ENCODE measurements at places on chromosomes 7 and 10. TPM values are rescaled to one million over a fixed set of nuclear protein-coding genes. Genes with fewer than 3 reads are reported as not detected.

- no peak for DNase-seq
These were observed 14.8 kb downstream of the ACBD5 start for GRCh38 chr10:27225642-27226257.

The ELFN1 gene
- total RNA-seq = 6.0 TPM

GRCh38 chr7:82615527-82615926, 171.9 kb upstream of the CACNA2D1 start:
- no peak for DNase-seq

The STEAP4 gene
- 24.6 TPM for total RNA-seq

DNA sequence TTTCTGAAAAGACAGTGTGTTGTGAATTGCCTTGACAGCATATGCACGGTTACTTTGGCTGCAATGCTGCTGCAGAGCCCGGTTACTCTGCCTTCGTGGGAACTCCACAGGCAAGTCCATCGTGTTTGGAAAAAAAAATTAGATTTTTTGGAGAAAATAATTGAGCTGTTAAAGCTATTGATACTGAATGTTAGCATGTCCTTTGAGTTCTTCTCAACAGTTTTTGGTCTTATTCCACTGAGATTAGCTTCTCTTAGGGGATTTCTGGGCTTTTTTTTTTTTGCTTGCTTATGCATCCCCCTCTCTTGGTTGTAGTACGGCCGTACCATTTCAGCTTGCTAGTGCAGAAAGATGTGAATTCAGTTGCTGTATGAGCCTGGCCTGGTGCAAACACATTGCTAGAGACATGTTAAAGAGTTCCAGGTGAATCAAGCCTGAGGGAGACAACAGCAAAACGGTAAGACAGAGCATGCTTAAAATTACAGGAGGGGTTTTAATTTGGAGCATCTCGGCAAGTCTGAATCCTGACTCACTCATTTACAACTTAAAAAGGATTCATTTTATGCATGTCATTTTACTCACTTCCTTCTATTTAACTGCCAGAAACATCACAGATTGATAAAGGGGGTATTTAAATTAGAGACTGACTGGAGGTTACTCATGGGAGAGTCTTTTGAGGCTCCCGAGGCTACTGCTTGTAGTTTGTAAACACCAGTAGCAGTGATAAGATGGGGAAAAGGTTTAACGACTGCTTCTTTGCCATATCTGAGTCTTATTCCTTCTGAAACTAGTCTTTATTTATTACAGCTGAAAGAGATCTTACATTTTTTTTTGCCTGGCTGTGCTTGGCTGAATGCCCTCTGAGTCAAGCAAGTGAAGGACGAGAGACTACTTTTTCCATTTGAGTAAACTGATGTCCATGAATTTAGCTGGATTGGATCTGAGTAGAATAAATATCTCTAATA, 113.7 kb downstream of the CDK14 start:
- DNase-seq = peak; percentile 25

DNA sequence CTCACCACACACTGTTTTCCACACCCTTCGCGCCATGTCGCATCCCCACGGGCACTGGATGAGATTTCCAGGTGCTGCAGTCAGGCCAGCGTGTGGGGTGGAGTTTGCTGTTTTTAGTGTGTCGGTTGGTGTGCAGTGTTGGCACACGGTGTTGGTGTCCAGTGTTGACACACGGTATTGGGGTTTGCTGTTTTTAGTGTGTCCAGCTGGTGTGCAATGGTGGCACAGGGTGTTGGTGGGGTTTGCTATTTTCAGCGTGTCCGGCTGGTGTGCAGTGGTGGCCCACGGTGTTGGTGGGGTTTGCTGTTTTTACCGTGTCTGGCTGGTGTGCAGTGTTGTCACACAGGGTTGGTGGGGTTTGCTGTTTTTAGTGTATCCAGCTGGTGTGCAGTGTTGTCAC, 20.1 kb upstream of the PRKAR1B start:
- DNase-seq = no peak

The FANK1 gene
- total RNA-seq = 6.8 TPM

- no peak for DNase-seq
These were observed 69.5 kb upstream of the VOPP1 start for GRCh38 chr7:55641811-55642210.

GRCh38 chr7:7114575-7115291, 67.6 kb upstream of the C1GALT1 start:
- DNase-seq = no peak

GRCh38 chr10:127548022-127548421, 1.1 kb upstream of the NPS start:
- DNase-seq = no peak

DNA sequence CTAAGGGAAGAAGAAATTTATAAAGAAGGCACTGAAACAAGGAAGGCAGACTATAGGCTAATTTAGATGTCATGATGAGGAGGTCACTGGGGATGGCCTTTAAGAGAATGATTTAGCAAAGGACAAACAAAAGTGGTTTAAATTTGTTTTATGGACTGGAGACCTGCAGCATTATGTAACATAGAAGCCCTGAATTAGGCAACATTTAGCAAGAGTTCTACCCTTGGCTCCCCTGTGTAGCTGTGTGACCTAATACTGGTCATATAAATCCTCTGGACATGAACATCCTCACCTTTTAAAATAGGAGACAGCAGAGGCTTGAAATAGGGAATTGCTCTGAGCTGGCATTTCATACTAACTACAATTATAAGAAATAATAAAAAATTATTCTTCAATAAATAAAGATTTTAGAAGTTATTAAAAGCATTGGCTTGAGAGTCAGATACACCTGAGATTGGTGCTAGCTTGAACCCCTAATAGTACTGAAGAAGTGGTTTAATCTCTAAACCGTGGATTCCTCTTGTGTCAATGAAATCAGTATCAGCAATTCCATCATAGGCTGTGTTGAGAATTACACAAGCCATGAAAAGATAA, 48.9 kb downstream of the RNLS start:
- DNase-seq = no peak

- DNase-seq = no peak
These were observed 248.1 kb downstream of the MTERF1 start for GRCh38 chr7:91632234-91632940.

The GIMAP4 gene
- 86.8 TPM for total RNA-seq

- DNase-seq = no peak
These were observed 505.4 kb downstream of the LRMDA start for GRCh38 chr10:75936841-75937240.

The SLC16A9 gene
- 18.2 TPM for total RNA-seq

The LIPF gene
- total RNA-seq = 0.88 TPM

DNA sequence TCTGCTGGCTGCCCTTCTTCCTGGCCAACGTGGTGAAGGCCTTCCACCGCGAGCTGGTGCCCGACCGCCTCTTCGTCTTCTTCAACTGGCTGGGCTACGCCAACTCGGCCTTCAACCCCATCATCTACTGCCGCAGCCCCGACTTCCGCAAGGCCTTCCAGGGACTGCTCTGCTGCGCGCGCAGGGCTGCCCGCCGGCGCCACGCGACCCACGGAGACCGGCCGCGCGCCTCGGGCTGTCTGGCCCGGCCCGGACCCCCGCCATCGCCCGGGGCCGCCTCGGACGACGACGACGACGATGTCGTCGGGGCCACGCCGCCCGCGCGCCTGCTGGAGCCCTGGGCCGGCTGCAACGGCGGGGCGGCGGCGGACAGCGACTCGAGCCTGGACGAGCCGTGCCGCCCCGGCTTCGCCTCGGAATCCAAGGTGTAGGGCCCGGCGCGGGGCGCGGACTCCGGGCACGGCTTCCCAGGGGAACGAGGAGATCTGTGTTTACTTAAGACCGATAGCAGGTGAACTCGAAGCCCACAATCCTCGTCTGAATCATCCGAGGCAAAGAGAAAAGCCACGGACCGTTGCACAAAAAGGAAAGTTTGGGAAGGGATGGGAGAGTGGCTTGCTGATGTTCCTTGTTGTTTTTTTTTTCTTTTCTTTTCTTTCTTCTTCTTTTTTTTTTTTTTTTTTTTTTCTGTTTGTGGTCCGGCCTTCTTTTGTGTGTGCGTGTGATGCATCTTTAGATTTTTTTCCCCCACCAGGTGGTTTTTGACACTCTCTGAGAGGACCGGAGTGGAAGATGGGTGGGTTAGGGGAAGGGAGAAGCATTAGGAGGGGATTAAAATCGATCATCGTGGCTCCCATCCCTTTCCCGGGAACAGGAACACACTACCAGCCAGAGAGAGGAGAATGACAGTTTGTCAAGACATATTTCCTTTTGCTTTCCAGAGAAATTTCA, 1.7 kb downstream of the ADRB1 start:
- no peak for DNase-seq

DNA sequence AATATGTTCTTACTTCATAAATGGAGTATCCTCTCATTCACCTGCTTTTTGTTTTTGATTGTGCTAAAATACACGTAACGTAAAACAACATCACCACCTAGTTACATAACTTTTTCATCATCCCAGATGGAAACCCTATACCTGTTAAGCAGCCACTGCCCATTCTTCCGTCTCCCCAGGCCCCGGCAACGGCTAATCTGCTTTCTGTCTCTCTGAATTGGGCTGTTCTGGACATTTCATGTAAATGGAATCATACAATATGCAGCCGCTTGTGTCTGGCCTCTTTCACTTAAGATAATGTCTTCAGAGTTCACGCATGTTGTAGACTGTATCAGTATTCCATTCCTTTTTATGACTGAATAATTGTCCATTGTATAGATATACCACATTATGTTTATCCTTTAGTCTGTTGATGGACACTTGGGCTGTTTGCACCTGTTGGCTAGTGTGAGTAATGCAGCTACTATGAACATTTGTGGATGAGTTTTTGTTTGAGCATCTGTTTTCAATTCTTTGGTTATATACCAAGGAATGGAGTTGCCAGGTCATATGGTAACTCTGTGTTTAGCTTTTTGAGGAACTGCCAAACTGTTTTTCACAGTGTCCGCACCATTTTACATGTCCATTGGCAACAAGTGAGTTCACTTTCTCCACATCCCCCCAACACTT, 14.1 kb upstream of the SUN1 start:
- no peak for DNase-seq

DNA sequence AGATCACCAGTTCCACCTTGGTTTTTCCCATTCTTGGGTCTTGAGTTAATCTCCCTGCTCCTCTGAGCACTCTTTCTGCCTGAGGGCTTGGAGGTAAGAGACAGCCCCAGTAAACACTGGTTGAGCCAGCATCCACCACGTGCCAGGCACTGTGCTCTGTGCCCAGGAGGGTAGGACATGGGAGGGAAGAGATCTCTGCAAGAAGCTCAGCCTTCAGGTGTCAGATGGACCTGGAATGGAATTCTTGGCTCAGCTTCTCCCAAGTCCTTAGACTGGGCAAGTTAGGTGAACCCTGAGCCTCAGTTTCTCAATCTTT, 2.5 kb downstream of the ZYX start:
- no peak for DNase-seq

DNA sequence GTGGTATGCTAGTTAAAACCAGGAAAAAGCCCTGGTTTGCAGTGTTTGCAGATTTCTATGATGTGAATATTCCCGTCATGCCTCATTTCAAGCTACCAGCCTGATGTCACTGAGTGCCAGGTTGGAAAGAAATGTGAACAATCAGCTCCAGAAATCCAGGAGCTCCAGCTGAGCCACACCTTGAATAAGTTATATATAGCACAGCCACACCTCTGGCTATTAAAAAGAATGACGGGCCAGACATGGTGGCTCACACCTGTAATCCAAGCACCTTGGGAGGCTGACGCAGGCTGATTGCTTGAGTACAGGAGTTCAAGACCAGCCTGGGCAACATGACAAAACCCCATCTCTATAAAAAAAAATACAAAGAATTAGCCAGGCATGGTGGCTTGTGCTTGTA, 18.7 kb upstream of the SLF2 start:
- DNase-seq = no peak

GRCh38 chr10:97861924-97862323, 12.3 kb downstream of the GOLGA7B start:
- DNase-seq = no peak

The EPDR1 gene
- 25.1 TPM for total RNA-seq

The LIPK gene
- not detected for total RNA-seq

The HOXA3 gene
- 1.0 TPM for total RNA-seq

The GBX1 gene
- total RNA-seq = not detected

The SFXN3 gene
- 75.9 TPM for total RNA-seq

DNA sequence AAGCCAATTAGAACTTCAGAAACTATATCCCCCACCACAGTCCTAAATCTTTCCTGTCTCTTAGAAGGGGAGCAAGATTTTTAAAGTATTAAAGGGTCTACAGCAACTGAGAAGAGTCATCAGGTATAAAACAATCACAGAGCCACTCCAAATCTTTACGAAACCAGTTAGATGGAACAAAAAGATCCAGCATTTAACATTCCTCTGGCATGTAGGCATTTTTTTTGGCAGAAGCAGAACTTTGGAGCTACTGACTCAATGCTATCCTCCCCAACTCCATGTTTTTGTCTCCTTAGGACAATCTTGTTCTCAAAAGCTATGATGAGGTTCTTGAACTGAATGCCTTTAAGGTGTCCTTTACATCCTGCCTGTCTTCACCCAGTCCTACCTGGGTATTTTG, 333.3 kb downstream of the PRPF18 start:
- no peak for DNase-seq

The NPFFR1 gene
- 0.43 TPM for total RNA-seq

- no peak for DNase-seq
These were observed 407.7 kb downstream of the GALNT17 start for GRCh38 chr7:71539615-71540014.

The GFRA1 gene
- total RNA-seq = 75.1 TPM

DNA sequence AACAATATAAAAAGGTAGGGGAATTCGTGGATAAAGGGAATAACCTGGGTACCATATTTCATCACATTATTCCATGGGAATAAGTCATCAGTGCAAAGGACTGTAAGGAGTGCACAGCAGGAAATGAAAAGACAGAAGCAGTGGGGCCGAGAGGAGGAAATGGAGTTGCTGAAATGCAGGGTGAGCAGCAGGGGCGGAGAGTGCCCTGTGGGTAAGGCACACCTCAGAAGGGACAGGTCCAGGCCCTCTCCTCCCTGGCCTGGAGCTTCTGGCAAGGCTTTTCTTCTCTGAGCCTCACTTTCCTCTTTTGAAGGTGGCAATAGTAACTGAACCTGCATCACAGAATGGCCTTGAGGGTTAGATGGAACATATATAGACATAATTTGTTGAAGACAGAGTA, 26.2 kb downstream of the IKZF1 start:
- no peak for DNase-seq

GRCh38 chr10:88982366-88982765, 8.2 kb upstream of the FAS start:
- DNase-seq = peak; percentile 39

DNA sequence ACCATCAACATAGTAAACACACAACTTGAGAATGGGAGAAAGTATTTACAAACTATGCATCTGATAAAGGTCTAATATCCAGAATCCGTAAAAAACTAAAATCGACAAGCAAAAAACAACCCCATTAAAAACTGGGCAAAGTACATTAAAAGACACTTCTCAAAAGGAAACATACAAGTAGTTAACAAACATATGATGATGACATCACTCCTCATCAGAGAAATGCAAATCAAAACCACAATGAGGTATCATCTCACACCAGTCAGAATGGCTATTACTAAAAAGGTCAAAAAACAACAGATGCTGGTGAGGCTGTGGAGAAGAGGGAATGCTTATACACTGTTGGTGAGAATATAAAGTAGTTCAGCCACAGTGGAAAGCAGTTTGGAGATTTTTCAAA, 125.1 kb downstream of the TFPI2 start:
- DNase-seq = no peak

The OLAH gene
- not detected for total RNA-seq

GRCh38 chr7:158362912-158363905, 224.4 kb downstream of the PTPRN2 start:
- no peak for DNase-seq

The NOS3 gene
- total RNA-seq = 7.4 TPM

The VGF gene
- total RNA-seq = not detected
